ENCODE measurements at places on chromosomes 5 and 9.

DNA sequence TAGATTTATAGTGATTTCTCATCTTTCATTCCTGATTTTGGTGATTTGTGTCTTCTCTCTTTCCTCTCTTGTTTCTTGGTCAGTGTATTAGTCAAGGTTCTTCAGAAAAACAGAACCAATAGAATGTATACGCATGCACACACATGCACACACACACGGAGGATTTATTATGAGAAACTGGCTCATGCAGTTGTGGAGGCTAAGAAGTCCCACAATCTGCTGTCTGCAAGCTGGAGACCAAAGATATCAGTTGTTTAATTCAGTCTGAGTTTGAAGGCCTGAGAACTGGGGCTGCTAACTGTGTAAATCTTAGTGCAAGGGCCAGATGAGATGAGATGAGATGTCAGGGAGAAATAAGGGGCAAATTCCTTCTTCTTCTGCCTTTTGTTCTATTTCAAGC is 5.7 kb upstream of the RPS23 start:
- DNase-seq: no peak

GRCh38 chr9:29006628-29007027 is 1433.3 kb upstream of the C9orf72 start:
- DNase-seq: no peak

DNA sequence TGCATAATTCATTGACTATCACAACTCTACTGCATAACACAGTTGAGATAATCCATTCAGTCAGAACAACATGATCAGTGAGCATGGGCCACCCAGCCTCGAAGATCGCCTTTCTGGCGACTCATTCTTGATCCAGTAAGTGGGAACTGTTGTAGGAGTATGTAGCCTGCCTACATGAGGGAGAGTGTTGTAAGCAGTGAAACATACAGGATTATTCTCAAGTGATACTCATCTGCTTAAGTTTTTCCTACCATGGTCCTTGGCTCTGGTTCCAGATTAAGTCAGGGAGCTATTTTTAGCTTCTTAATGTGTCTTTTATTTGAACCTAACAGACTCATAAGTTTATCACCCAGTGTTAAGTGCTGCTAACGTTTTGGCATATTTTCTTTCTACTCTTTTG is 44.0 kb downstream of the TNPO1 start:
- DNase-seq: no peak

DNA sequence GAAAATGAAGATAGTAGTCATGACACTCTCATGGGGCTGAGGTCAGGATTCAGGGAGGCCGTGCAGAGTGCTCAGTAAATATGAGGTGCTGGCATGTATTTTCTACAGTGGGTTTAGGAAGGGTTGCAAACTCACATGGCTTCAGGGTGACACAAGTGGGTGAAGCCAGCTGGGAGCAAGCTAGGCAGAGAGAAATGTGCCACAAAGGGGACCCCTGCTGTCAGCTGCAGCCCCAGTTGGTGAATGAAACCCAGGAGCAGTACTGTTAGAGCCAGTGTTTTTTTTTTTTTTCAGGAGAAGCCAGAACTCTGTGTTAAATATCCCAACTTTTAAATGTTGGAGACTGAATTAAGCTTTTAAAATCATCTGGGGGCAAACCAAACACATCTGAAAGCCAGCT is 75.3 kb downstream of the INSYN2B start:
- DNase-seq: no peak

DNA sequence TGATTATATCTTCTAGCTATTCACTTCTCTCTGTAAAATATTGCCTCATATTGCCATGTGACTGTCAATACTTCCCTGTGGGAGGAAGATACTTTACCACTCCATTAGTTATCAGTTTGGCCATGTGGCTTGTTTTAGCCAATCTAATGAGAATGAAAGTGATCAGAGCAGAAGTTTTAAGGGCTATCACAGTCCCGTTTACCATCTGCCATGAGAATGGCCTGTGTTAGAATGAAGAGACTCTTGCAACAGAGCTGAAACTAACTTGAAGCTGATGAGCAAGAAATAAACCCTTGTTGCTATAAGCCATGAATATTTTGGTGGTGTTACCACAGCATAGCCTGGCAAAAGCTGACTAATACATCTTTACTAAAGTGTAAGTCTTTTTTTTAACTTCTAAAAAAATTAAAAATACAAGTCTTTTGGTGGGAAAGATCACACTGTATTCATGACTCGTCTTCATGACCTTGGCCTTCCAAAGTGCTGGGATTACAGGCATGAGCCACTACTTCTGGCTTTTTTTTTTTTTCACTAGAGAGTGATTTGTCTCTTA is 68.0 kb upstream of the CTNNA1 start:
- no peak for DNase-seq

- DNase-seq: peak; percentile 42
Observed at GRCh38 chr9:15306068-15306756, 804 bp downstream of the TTC39B start.

DNA sequence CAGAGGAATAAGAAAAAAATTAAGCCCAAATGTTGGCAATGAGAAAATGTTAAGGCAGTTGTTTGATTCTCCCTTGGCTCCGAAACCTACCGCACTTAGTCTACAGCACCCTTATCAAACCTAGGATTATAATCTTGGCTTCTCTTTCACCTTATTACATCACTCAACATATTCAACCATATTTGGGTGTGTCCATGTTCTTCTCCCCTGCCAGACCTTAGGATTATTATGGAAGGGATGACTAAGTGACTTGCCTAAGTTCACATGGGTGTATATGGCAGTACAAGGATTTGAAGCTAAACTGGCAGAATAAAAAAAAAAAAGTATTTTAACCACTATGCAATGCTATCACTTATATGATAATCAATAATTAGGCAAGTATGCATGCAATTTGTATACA is 76.4 kb downstream of the PLK2 start:
- DNase-seq: no peak

- DNase-seq: no peak
Observed at GRCh38 chr5:123783421-123783820, 271.4 kb downstream of the CSNK1G3 start.

DNA sequence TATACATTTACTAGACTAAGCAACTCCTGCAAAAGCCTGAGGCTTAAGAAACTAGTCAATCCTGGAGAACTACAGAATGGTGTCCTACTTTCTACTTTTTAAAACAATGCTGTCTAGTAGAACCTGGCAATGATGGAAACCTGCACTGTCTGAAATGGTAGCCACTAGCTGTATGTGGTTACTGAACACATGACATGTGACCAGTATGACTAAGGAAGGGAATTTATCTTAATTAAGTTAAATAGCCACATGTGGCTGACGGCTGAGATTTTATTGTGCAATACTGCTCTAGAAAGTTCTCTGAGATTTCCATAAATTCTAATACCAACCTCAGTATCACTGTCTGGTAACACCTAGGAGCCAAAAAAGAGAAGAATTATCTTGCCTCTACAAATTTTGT is 44.9 kb upstream of the RAPGEF6 start:
- no peak for DNase-seq

GRCh38 chr5:141850244-141850768 is 27.9 kb downstream of the PCDH1 start:
- peak; percentile 42 for DNase-seq

DNA sequence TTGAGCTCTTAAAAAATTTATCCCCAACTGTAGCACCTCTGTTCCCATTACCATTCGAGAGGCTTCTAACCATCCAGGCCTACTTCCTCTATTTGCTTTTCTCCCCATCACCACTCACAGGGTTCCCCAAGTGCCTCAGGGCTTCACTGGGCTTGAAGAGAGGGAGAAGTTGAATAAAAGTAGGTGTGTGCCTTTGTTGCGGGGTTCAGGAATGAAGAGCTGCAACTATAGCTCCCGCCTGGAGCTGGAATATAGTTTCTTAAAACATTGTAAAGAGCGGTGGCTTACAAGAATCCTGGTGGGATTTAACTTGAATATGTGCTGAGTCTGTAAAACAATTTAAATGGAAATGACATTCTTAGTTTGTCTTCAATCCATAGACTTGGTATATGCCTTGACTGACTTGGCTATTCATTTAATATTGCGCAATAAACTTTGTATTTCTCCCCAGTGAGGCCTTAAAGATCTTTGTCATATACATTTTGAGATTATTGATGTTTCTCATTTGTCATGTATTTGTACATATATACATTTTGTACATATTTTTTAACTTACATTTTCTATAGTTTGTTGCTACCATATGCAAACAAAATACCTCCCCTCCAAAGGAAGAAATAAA is 7.2 kb downstream of the ENTREP1 start:
- DNase-seq: no peak

GRCh38 chr9:91298311-91298710 is 63.4 kb downstream of the AUH start:
- DNase-seq: no peak

GRCh38 chr9:115241641-115242040 is 123.7 kb upstream of the TNC start:
- DNase-seq: no peak

DNA sequence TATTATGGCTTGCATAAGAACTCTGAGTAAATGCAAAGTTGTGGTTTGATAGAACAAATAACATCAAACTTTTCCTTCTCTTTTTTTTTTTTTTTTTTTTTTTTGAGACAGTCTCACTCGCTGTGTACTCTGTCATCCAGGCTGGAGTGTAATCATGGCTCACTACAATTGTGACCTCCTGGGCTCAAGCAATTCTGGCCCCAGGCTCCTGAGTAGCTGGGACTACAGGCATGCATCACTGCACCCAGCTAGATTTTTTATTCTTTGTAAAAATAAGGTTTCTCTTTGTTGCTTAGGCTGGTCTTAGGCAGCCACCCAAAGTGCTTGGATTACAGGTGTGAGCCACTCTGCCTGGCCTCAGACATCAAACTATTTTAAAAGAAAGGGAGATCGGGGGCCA is 19.0 kb upstream of the PTGER4 start:
- DNase-seq: no peak

DNA sequence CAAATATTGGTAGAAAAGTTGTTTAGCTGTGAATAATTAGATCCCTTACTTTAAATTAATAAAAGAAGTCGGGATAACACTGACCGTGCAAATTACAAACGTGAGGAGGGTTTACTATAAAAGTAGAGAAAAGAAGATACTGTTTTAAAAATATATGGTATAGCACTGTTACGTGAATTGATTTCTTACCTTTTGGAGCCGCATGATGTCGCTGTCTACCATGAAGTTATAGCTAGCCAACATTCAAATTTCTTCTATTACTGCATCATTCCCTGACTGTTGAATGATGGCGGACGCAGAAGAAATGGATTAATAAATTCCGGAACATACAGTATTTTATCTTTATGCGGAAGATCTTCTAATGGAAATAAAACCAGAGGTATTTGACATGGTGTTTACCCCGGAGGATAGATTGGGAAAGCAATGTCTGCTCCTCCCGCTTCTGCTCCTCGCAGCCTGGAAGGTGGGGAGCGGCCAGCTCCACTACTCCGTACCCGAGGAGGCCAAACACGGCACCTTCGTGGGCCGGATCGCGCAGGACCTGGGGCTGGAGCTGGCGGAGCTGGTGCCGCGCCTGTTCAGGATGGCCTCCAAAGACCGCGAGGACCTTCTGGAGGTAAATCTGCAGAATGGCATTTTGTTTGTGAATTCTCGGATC is at the start of gene PCDHA6:
Gene PCDHA6, plus strand, starts transcription at position 257 of the 658 bp plus-strand sequence. Its CDS starts 132 bp downstream, at position 389.
- DNase-seq: no peak

All from stimulated activated CD4-positive, alpha-beta T cell treated with anti-CD3 and anti-CD28 coated beads, Interleukin-4, amount 100 ng/mL, for 24 hours (primary cell).